Effector CD8-positive, alpha-beta T cell (primary cell): ENCODE measurements at places on chromosomes 4 and X.

- DNase-seq, result no peak
Observed at GRCh38 chr4:112266823-112267222, 18.9 kb downstream of the TIFA start.

DNA sequence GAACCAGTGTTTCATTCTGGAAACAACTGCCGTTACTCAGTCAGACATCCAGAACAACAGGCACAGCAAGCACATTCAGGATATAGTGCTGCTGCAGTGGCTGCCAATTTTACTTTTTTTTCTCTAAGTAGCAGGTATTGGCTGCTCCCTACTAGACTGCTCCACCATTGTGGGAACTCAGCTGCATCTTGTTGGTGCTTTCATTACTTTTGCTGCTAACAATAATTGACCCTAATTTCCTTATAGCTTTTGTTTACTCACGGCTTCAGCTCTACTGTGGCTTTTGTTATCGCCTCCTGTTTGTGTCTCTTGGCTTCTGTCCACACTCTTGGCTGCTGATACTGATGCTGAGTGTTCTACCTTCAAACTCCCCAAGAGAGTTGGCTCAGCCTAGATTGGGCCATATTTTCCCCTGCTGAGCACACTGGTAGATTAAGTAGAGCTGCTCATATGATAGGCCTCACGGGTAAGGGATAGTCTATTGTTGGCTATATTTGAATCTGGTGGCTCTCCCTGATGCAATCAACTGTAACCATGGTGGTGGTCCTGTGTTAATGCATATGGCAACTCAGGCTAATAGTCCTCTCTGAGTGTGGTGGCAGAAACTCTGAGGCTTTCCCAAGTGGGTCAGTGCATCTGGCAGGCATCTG lies 44.5 kb upstream of the IL2 start:
- DNase-seq, result no peak

- no peak for DNase-seq
Observed at GRCh38 chrX:107505223-107505622, 55.8 kb downstream of the FRMPD3 start.

- no peak for DNase-seq
Observed at GRCh38 chr4:71677568-71677967, 106.3 kb downstream of the GC start.

DNA sequence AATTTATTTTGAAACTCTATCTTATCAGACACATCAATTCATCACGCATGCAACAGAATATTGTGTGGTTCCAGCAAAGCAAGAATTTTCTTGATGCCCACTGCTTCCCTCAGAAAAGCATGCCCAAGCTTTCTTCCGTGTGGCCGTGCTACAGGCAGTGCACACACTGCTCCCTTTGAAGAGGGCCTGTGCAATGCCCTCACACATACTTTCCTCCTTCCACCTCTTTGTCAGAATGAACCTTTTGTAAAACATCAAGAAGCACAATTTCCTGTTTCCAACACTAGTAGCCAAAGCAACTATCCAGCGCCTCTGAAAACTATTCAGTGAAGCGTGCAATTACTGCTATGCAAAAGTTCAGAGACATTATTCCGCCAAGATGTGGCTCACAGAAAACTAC lies 201.7 kb downstream of the NLGN4X start:
- DNase-seq, result no peak

DNA sequence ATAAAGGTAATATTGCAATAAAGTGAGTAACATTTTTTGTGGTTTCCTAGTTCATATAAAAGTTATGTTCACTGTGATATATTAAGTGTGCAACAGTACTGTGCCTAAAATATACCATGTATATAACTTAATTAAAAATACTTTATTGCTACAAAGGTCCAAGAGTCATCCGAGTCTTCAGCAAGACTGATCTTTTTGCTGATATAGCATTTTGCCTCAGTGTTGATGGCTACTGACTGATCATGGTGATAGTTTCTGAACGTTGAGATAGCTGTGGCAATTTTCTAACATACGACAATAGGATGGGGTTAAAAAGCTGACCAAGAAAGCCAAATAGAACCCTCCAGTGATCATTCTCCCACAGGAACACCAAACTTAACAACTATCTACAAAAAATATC lies 1302.7 kb downstream of the TECRL start:
- DNase-seq, result no peak

DNA sequence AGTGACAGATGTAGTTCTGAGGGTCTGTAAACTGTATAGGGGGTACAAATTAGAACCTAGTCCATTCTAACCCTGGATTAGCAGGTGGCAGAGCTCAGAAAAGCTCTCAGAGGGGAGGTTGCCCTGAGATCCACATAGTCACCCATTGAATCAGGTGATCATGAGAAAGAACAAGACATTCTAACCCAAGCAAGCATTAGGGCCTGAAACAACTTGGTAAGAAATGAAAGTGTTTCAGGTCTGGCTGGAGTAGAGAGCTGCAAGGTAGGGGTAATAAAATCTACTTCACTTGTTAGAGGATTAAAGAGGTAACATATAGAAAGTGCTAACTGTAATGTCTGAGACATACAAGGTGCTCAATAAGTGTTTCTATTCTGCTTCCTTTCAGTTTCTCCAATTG lies 8.8 kb upstream of the BMP2K start:
- no peak for DNase-seq

DNA sequence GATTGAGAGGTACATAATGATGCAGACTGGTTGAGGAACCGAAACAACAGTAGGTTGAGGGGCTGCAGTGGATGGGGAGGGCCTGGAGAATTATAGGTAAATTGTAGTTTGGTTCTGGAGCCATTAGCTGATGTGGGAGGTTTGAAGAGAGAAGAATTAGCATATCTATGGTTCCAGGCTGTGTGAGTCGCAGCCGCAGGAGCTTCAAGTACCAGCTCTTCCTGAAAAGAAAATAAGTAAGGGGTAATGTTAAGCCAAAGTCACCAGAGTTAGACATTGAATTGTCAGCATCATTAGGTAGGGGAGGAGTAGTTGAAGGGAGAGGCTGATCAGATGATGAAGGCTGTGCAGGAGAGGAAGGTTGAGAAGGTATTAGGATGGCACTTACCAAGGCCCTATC lies 29.5 kb downstream of the PF4 start:
- no peak for DNase-seq

- DNase-seq, result no peak
Observed at GRCh38 chr4:53043055-53043454, 180.9 kb downstream of the RASL11B start.

DNA sequence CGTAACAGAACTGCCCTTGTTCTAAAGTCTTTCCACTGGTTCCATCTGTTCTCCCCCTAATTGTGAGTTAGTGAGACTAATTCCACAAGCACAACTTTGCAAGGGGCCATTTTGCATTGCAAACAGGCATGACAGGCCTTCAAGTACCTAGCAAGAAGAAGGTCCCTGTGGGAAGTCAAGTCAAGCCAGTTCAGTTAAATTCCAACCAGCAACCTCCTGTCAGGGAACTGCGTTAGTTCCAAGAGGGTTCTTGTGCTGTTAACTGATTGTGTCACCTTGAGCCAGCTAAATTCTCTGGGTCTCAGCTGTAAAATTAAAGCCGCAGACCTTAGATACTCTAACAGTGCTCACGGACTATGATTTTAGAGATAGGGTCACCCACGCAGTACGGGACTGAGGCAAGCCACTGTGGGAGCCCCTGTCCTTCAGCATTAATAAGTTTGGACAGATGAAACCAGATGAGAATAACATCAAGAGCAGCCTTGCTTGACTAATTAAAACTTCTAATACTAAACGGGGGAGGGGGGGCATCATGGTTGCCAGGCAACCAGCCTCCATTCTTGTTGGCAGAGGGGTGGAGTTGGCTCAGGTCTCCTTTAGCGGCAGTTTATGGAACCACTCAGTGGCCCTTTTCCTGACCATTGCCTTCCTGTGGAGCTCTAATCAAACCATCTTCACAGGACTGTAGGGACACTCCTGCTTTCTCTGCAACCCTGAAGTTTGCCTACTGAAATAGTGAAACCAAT lies 24.1 kb upstream of the TMEM150C start:
- DNase-seq, result no peak

DNA sequence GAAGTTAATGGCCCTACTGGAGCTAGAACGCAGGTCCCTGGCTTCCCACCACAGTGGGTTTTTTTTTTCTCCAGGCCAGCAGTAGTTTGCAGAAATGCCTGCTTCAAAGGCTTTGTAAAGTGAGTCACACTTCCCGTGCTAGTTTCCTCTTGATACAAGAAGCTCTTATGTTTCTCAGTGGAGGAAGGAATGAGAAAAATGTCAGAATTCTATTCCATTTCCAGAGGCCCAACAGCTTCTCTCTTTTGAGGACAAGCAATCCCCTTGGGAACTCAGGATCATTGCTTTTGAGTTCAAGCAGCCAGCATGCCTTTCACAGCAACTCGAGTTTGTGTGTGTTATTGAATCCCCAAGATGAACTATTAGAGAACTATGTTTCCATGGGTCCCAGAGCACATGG lies 134.3 kb downstream of the GUCY2F start:
- no peak for DNase-seq

DNA sequence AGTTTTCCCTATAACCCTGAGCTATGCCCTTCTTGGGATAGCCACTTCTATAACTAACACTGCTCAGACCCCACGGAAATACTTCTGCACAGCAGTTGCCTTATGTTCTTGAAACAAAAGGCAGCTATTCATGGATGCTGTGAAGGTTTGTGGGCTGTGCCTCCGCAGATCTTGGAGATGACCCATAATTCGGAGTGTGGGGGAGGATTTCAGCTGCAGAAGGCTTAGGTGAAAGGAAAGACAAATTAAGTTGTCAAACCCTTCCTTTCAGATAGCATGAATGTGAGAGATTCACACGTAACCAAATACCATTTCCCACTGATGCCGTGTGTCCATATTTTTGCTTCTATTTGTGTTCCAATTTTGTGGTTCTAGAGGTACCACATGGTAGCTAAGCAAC lies 38.1 kb upstream of the NYX start:
- no peak for DNase-seq

DNA sequence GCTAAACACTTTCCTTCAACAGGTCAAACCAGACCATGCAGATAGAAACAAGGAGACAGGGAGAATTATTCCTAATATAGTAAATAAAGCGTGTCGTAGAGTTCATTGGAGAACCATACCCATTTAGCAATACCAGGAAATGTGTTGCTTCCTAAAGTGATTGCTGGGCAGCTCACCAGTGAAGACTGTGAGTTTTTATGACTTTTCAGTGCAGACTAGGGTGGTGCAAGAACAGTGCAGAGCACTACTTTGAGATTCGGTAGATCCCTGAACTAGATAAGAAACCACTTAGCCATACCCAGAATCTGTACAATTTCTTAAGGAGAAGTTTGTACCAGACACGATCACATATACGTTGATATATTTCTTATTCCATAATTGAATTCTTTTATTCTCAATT lies 87.4 kb downstream of the EMCN start:
- no peak for DNase-seq

DNA sequence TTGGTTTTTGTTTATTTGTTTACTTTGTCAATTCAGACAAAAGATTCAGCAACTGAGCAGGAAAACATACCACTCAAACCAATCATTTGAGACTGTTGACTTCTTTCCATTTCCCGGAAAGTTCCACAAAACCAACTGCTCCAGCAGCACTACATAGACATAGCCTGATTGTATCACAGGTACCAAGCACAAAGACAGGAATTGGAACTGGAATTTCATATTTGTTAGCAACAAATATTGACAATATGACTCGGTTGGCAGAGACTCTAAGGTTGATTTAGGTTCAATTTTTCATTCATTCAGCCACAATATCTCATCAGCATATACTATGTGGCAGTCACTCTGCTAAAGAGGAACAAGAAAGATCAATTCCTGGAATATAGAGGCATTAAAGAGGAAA lies 364.0 kb downstream of the ZIC3 start:
- no peak for DNase-seq

DNA sequence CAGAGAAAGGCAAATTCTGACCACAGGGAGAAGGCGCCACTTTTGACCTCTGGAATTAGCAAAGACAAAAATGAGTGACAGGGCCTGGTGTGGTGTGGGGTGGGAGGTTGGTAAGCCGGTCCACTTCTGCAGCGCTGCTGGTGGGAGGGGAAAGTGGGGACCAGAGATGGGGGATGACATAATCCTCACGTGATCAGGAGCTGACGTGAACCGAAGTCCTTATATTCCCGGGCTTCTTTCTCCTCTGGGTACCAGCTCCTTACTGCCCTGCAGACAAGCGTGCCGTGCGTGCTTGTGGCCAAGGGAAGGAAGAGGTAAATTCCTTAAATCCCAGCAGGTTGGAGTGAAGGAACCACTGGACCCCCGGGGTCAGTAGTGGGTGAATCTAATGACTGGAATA lies at the start of gene TCEAL7:
Gene TCEAL7 (plus strand): TSS at position 249 of the 400 bp plus-strand sequence. CDS start 1,165 bp downstream, outside the sequence.
- no peak for DNase-seq

- DNase-seq, result no peak
Observed at GRCh38 chrX:22882543-22882942, 117.2 kb upstream of the DDX53 start.

- DNase-seq, result no peak
Observed at GRCh38 chrX:136529795-136530194, 2.2 kb upstream of the VGLL1 start.

DNA sequence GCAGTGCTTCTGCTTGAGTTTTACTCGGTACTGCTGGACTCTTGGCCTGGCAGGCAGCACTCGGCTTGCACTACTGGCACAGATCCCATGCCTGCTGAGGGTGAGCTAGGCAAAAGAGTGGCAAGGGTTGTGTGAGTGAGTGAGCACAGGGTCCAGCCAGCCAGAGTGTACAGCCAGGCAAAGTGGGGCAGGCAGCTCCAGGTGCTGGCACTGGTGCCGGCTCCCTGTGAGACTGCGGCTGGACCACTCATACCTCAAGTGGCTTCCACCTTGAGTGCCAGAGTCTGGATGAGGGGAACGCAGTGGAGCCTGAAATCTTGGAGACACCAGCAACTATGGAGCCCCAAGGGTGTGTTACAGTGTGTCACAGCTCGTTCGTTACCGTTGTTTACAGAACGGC lies 1451.9 kb upstream of the AGA start:
- no peak for DNase-seq

DNA sequence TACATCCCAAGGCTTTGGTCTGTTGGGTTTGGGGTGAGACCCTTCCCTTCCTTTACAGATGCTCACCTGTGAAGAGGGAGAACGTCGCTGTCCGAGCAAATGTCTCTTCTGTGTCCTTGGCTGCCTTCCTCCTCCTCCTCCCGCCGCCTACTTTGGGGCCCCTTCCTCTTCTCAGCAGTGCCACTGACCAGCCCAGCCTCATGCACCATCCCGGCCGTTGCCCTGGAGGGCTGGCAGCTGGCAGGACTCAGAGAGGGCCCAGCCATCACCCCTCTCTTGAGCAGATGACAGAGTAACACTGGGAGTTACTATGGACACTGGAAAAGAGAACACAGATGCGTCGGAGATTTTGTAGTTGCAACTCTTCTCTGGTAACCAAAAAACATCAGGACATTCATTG lies 68.2 kb downstream of the TRMT44 start:
- no peak for DNase-seq
